ENCODE measurements at places on chromosomes 6 and 20.

- no peak for DNase-seq
Measured at GRCh38 chr6:99559057-99559456, 9.4 kb downstream of the CCNC start.

- DNase-seq: no peak
Measured at GRCh38 chr6:31727034-31727716, 1.9 kb downstream of the DDAH2 start.

DNA sequence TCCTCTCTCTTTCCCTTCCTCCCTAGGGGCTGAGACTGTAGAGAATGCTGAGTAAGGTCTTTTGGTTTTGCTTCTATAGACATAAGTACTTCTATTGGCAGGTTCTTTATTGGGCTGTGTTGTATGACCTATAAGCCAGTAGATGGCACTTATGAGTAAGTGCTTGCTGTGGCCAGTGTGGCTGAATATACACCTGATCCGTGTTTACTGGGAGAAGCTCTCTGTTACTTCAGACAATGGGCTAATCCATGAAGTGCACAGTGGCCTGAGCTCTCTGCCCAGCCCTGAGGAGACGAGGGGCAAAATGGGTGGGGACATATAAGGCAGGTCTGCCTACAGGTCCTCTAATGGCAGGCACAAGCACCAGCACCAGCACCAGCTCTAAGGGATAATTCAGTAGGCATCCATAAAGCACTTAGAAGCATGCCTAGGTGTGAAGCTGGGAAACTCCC is 610.3 kb downstream of the RNF144B start:
- no peak for DNase-seq

GRCh38 chr6:143562143-143562542 is 50.6 kb upstream of the FUCA2 start:
- DNase-seq: no peak

DNA sequence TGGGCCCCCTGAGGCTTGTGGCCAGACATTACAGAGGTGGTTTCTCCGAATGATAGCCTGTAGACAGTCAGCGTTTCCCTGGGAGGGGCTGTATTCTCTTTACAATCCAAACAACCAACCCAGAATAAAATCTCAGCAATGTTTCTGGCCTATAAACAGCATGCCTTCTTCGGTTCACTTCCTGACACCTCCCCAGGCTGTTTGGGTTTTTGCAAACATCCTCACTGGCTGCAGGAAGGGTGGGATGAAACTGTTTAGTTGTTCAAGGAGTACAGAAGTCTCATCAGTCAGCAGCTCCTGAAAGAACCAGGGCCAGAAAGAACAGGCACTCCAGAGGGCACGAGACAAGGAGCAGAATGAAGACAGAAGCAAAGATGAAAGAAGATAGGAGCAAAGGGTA is 350.0 kb downstream of the QKI start:
- no peak for DNase-seq

DNA sequence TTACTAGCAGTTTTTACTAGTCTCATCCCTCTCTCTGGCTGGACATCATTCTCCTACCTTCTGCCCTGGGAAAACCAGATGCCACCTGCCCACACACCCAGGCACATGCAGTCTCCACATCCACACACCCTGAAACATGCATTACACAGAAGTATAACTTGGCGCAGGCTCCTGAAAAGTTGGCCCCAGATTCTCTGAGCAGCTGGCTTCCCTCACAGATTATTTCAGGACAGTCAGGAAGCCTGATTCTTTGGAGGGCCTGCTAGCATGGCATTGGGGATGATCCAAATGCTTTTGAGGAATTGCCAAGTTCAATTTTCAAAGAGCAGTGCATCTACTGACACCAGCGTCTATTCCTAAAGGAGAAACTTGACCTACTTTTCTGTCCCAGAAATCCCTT is 27.8 kb upstream of the KIF16B start:
- DNase-seq: no peak

- DNase-seq: no peak
Measured at GRCh38 chr6:3612341-3613041, 139.0 kb downstream of the PXDC1 start.

GRCh38 chr6:73391675-73392074 is 3.0 kb upstream of the DDX43 start:
- DNase-seq: no peak

- DNase-seq: no peak
Measured at GRCh38 chr6:165825256-165825815, 162.3 kb upstream of the PDE10A start.
